Ovary (tissue), 10 donors: ENCODE measurements at places on chromosomes 16 and 17. TPM values are rescaled to one million over a fixed set of nuclear protein-coding genes. Genes with fewer than 3 reads are reported as not detected.
A peak's percentile ranks its signal among the peaks of the same experiment; 100 is the strongest.

DNA sequence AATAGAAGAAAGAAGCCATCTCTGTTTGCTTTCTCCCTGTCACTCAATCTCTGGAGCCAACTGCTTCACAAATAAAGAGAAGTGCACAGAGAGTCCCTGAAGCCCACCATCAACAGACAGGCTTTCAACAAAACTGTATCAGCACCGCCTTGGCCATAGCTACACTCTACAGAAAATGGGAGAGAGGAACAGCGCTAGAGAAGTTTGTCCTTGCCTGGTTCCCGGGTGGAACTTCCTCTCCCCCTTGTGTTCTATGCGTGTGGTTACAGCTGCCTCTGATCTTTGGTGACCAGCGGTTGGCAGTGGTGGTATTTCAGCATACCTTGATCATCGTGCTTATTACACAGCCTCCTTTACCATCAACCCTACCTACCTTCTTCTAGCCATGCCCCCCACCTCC lies 91.4 kb upstream of the CCL2 start:
- H3K4me1 ChIP-seq: no peaks in the 10 kb centered on the region
- no peak overlapping the region for H3K4me3 ChIP-seq
- H3K36me3 ChIP-seq: no peaks in the 10 kb centered on the region
- H3K27me3 ChIP-seq: no peaks in the 10 kb centered on the region
- DNase-seq: no peak
- H3K27ac ChIP-seq: no peak overlapping the region

The HS3ST3A1 gene
- total RNA-seq: 4.1 TPM

The GP1BA gene
- not detected for total RNA-seq

- no peaks in the 10 kb centered on the region for H3K27me3 ChIP-seq
- no peaks in the 10 kb centered on the region for H3K4me1 ChIP-seq
- peak; percentile 59 for DNase-seq
- H3K27ac ChIP-seq: peak overlapping the region; percentile 31
Observed at GRCh38 chr17:2975469-2975958, 87.9 kb downstream of the OR1D5 start.

The TMEM100 gene
- total RNA-seq: 49.1 TPM

- H3K4me1 ChIP-seq: peaks cover 11% of the 10 kb centered on the region
- peak overlapping the region; percentile 99 for H3K4me3 ChIP-seq
- DNase-seq: peak; percentile 52
- no peaks in the 10 kb centered on the region for H3K27me3 ChIP-seq
- peak overlapping the region; percentile 28 for H3K27ac ChIP-seq
Observed at GRCh38 chr16:68310437-68310773, 341 bp downstream of the SLC7A6OS start.

- H3K27ac ChIP-seq: no peak overlapping the region
- H3K36me3 ChIP-seq: no peaks in the 10 kb centered on the region
- H3K27me3 ChIP-seq: no peaks in the 10 kb centered on the region
- peak overlapping the region; percentile 96 for H3K4me3 ChIP-seq
- DNase-seq: no peak
- H3K4me1 ChIP-seq: peaks cover 11% of the 10 kb centered on the region
Observed at GRCh38 chr16:19524356-19524615, 544 bp downstream of the CCP110 start.

DNA sequence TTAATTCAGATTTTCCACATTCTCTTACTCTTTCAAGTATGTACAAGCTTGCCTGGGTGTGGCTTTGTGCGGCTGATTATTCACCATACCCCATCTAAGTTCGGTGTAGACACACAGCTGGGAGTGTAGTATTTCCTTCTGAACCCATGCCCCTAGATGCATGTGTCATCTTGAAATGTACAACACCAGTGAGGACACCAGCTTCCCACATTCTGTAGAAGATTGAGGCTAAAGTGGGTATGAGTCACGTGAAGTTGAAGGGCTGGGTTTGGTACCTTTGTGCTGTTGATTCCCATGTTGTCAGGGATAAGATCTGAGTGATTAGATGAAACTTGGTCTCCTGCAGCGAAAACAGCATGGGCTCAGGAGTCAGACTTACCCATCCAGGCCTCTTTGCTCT lies 14.6 kb upstream of the DHX8 start:
- H3K4me3 ChIP-seq: no peak overlapping the region
- H3K4me1 ChIP-seq: peaks cover 2% of the 10 kb centered on the region
- no peak for DNase-seq
- H3K27me3 ChIP-seq: no peaks in the 10 kb centered on the region
- no peaks in the 10 kb centered on the region for H3K36me3 ChIP-seq

The FBXO39 gene
- 0.11 TPM for total RNA-seq

The GAST gene
- total RNA-seq: not detected
